Skin of body (tissue), 3 donors: ENCODE measurements at places on chromosomes 3 and 15. TPM values are rescaled to one million over a fixed set of nuclear protein-coding genes. Genes with fewer than 3 reads are reported as not detected.

- no peak for DNase-seq
Measured at GRCh38 chr15:40080847-40081246, 27.8 kb downstream of the BMF start.

- DNase-seq = no peak
Measured at GRCh38 chr15:27256446-27256845, 285.5 kb downstream of the GABRG3 start.

LCTL gene
- not detected for total RNA-seq

DNA sequence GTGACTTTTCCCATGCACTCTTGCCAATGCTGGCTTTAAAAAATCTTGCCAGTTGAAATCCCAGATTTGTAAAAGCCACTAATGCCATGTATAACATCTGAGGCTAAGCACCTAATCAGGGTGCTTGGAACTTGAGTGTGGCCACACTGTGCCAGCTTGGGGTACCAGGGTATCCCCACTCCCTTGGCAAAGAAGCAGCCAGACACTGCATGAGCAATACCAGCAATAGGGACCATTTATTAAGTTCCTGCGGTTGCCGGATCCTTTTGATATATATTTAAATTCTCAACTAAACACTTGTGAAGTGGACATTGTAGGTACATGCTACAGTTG lies 2.2 kb upstream of the RHCG start:
- no peak for DNase-seq

SPINT1 gene
- 50.8 TPM for total RNA-seq

GRCh38 chr3:101292027-101292426 lies 28.3 kb downstream of the IMPG2 start:
- no peak for DNase-seq

CKMT1A gene
- total RNA-seq = 7.1 TPM

GRCh38 chr3:135691240-135691639 lies 274.3 kb upstream of the PPP2R3A start:
- no peak for DNase-seq

ZNF662 gene
- total RNA-seq = 12.1 TPM

DNA sequence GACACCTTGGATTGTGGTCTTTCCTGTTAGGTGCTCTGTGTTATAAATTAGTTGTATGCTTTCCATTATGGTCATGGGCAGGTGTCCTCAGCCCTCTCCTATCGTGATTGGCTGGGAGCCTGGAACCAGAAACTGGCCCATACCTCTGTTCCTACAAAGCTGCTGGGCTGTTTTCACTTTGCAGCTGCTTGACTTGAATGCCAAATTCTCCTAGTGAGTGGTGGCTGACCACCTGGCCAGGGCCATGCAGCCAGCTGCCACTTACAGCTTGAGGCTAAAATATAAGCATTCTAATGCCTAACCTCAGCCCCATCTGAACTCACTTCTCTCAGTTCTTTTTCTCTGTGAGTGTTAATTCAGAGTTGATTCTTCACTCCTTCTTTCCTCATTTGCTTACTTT lies 239.3 kb upstream of the GBE1 start:
- no peak for DNase-seq

GRCh38 chr15:88678755-88679154 lies 39.9 kb downstream of the ISG20 start:
- DNase-seq = no peak

FAM3D gene
- 1.8 TPM for total RNA-seq

ONECUT1 gene
- total RNA-seq = not detected

GRCh38 chr3:196941729-196942225 lies 551 bp downstream of the NCBP2 start:
- DNase-seq = peak; percentile 47

DNA sequence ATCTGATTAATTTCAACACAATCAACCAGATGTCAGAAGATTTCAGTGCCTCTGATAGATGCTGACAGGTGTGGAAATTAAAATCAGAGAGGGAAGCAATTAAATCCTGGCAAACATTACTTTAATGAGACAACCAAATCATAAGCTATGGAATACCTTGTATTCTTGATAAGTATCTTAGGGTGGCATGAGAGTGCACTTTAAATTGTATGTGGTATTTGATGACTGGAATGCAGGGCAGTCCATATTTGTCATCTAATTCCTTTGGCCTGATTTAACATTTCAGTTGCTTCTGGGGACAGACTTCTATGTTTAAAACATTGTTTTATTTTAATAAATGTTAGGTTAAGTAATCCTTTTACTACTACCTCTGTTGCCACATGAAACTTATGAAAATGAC lies 184.1 kb downstream of the LPP start:
- DNase-seq = no peak

CFAP100 gene
- not detected for total RNA-seq

GRCh38 chr3:13513051-13513912 lies 33.2 kb downstream of the HDAC11 start:
- DNase-seq = peak; percentile 72
